ENCODE measurements at places on chromosomes 4 and X.
A peak's percentile ranks its signal among the peaks of the same experiment; 100 is the strongest.

DNA sequence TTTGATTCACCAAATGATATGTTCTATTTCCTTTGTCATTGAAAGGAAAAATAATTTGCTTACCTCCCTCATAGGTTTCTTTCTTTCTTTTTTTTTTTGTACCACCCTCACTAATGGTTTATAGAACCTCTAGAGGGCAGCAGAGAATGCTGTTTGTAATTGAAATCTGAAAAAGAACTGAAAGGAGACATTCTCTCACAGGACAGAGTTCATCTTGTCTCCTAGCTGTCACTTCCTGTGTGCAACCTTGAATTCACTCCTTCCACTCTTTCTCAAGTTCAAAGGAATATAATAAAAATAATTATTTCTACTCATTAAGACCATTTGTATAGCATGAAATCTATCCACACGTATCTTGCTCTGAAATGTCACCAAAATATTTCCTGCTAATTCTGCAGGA lies 51.0 kb downstream of the GUCY1B1 start:
- no peak for DNase-seq

- no peak for DNase-seq
These were observed 55.6 kb upstream of the RBMX start for GRCh38 chrX:136936183-136936549.

DNA sequence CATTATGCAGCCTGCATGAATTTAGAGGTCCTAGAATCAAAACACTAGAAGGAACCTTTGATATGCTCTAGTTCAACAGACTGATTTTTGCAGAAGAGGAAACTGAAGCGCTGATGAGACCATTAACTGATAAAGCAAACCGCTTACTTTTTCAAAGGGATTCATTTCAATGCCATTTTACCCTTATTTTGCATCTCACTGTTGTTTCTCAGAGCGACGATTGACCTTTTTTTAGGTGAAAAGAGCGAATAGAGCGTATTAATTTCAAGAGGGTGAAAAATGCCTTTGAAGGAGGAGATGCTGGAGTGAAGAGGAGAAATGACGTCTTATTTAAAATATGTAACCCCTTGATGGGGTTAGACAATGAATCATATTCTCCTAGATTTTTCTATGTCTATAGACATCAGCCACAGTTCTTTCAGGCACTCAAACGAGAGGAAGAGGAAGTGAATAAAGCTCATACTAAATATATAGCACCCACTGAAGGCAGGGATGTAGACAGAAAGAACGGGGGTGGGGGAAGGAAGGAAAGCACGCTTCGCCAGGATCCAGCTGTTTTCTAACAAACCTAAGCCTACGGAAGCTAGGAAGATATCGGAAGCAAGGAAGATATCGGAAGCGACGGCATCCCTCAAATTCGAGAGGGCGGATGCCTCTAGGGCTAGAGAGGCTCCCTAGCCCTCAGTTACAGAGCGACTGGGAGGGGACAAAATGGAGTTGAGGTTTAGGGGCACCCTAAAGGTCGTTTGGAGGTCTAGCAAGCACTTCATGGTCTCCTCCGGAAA lies 848 bp downstream of the ACSL4 start:
- no peak for DNase-seq

DNA sequence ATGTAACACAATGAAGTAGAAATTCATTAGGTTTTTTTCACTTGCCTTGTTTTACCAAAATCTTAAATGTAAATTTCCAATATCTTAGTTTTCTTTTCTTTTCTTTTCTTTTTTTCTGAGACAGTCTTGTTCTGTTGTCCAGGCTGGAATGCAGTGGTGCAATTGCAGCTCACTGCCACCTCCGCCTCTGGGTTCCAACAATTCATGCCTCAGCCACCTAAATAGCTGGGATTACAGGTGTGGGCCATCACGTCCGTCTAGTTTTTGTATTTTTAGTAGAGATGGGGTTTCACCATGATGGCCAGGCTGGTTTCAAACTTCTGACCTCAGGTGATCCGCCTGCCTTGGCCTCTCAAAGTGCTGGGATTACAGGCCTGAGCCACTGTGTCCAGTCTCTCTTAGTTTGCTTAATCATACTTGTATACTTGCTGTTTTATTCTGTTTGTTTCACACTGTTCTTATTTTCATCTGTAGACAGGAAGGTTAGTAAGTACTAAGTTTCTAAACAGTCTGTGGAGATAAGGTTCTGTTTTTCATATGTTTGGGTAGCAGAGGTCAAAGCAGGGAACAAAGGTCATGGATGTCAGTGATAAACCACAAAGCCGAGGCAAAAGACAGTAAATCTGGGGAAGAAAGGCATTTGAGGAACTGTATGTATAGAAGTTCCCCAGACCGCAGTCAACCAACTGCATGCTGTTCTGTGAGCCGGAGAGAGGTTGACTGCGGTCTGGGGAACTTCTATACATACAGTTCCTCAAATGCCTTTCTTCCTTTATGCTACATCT lies 129.1 kb downstream of the CBR4 start:
- DNase-seq: no peak

GRCh38 chrX:38675856-38676255 lies 114.5 kb downstream of the TSPAN7 start:
- DNase-seq: no peak

DNA sequence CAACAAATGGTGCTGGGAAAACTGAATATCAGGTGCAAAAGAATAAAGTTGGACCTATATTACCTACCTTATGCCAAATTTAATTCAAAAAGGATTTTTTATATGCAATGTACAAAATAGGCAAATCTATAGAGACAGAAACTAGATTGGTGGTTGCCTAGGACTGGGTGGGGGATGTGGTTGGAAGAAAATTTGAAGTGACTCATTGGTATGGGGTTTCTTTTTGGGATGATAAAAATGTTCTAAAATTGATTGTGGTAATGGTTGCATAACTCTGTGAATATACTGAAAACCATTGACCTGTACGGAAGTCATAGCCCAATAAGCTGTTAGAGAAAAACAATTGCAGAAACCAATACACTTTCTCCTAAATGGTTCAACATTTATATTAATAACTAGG lies 72.1 kb downstream of the COL4A5 start:
- DNase-seq: no peak

DNA sequence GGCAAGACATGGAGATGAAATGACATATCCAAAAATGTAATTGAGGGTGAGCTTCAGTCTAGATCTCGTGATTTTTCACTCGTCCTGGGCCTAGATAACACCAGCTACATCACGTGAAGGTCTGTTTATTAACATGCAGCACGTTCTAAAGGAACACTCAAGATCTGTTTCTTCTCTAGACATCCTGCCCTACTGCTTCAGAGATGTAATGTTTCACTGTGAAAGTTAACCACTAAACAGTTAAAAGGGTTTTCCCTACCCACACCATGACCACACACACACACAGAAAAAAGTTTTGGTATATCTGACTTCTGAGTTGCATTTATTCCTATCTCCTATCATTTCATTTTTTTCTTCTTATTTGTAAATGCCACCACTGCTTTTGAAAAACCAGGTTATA lies 52.3 kb upstream of the SMIM31 start:
- DNase-seq: no peak

DNA sequence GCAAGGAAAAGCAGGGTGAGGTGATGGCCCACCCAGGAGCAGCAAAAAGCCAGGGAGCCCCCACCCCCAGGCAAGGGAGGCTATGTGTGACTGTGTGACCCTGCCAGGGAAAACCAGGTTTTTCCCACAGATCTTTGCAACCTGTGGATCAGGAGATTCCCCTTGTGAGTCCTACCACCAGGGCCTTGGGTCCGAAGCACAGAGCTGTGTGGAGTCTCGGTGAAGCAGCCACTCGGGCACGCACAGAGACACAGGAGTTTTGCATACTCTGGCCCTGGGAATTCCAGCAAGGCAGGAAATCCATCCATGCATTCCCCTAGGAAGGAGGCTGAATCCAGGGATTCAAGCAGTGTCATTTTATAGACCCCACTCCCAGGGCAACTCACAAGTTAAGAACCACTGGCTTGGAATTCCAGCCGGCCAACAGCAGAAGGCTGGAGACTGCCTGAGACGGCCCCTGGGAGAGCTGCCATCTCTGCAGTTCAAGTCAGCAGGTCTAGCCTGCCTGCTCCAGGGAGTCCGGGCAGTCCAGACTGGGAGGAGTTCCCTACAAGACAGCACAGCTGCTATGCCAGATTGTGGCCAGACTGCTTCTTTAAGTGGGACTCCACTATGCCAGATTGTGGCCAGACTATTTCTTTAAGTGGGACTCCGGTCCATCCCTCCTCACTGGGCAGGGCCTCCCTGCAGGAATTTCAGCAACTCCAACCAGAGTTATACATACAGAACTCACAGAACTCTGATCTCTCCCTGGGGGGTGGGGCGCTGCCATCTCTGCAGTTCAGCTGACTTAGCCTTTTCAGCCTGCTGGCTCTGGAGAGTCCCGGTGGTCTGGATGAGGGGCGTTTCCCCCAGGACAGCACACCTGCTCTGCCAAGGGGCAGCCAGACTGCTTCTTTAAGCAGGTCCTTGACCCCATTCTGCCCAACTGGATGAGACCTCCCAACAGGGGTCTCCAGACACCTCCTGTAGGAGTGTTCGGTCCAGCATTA lies 85.1 kb upstream of the ADAD1 start:
- DNase-seq: no peak

GRCh38 chr4:92172203-92172602 lies 131.6 kb upstream of the GRID2 start:
- DNase-seq: no peak

DNA sequence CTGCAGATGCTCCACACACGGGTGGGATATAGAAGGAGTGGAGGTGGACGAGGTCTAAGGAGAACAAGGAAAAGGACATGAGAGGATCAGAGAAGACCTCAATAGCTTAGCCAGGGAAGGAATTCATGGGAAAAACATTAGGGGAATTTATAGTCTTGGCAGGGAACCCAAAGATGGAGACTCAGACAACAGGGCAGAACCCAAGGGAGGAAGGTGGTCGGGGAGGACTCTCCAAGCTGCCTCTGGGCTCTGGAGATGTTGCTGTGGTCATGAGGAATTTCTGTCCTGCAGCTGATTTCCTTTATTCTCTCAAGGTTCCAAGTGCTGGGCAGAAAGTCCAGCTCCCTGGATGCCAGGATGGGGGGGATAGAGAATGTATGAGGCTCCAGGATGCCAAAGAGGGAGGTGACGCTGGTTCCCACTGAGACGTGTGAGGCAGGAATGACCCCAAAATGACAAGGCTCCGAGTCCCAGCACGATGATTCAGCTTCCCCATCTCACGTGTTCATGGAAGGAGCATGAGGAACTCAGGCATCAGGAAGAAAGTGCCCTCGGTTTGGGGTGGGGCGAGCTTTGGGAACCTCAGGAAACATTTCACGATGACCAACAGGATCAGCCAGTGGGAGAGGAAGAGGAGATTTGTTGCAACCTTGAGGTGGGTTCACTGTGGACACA lies 57.0 kb upstream of the PPP2R3B start:
- DNase-seq: no peak

GRCh38 chr4:151951671-151952050 lies 190.9 kb upstream of the GATB start:
- no peak for DNase-seq

DNA sequence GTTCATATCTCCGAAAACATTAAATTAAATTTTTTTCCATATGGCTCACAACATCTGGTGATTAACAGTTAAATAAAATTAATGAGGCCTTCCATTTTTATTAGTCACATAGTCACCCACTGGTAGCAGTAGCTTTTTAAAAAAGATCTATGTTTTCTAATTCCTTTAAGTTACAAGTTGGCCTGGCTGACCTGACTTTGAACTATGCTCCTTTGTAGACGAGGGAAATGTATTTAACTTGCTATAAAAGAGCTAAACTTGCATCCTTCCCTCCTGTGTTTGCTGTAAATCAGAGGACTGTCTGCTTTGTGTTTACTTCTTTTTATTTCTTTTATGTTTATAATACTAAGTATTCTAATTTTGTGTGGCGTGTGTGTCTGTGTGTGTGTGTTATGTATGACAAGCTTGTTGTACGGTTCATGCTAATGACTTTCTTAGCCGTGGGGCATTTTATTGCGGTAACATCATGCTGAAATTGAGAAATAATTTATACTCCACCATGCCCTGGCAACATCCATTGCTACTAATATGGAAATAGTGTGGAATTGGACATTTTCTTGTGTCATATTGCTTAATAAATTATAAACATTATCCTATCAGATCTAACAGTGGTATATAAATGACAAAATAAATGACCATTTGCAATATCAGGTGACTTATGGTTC lies 241.7 kb downstream of the SNCA start:
- DNase-seq: no peak

- DNase-seq: no peak
These were observed 114.6 kb downstream of the UBE2K start for GRCh38 chr4:39812500-39812899.

DNA sequence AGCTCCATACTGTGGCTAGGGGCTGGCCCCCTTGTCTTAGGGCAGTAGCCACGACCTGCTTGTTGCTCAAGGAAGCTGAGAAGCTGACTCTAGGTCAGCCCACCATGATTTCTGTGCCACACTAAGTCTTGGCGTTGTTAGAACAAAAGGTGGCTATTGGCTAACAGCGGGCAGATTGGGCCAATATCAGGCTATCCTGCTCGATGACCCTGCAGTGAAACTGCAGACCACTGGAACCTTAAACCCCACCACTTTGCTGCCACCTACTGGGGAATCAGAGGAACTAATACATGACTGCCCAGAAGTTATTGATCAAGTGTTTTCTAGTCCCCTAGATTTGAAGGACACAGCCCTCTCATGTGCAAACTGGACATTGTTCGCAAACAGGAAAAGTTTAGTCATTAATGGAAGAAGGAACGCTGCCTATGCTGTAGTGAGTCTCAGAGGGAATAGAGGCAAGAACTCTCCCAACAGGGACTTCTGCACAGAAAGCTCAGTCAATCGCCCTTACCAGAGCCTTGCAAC lies 17.0 kb upstream of the PAPSS1 start:
- peak; percentile 26 for DNase-seq

DNA sequence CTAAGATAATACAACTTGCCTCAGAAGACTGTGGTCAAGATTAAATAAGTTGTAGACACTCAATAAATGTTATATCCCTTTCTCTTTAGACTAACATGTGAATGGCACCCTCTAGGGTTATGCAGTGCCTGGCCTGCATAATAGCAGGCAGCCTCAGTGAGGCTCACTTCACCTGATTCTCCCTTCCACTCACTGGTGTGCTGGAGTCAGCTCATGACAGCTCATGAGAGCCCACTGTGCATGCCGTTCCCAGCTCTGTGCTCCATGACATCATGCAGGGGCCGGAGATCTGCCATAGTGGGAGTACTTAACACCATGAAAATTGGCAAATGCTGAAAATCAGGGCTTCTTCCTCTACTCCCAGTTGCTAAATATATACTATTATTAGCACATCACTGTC lies 64.5 kb downstream of the TEC start:
- no peak for DNase-seq

Measured in D721Med (cell line).